ENCODE measurements at places on chromosomes 3 and 15.

GRCh38 chr3:169940470-169941181 is 26.0 kb upstream of the SEC62 start:
- DNase-seq: no peak

GRCh38 chr3:58536501-58537411 is at the start of gene ACOX2:
Gene ACOX2, minus strand, starts transcription at chr3:58537190. Its CDS starts 2,084 bp downstream, at chr3:58535106.
- no peak for DNase-seq

DNA sequence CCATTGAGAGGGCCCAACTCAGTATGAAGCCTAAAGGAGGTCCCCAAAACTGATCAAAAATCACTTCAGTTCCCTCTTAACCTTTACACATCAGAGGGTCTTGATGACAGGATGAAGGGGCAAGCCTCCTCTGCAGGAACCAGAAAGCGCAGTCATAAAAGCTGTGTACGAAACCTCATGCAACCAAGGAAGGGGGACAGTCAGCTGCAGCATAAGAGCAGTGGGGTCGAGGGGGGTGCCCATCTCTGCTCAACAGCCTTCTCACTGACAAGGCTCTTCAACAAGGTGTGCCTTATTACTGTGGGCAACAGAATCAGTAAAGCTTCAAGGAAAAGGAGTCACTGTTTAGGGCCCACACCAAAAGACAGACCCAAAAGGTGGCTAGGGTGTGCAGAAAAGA is 3.9 kb downstream of the POC1A start:
- no peak for DNase-seq

DNA sequence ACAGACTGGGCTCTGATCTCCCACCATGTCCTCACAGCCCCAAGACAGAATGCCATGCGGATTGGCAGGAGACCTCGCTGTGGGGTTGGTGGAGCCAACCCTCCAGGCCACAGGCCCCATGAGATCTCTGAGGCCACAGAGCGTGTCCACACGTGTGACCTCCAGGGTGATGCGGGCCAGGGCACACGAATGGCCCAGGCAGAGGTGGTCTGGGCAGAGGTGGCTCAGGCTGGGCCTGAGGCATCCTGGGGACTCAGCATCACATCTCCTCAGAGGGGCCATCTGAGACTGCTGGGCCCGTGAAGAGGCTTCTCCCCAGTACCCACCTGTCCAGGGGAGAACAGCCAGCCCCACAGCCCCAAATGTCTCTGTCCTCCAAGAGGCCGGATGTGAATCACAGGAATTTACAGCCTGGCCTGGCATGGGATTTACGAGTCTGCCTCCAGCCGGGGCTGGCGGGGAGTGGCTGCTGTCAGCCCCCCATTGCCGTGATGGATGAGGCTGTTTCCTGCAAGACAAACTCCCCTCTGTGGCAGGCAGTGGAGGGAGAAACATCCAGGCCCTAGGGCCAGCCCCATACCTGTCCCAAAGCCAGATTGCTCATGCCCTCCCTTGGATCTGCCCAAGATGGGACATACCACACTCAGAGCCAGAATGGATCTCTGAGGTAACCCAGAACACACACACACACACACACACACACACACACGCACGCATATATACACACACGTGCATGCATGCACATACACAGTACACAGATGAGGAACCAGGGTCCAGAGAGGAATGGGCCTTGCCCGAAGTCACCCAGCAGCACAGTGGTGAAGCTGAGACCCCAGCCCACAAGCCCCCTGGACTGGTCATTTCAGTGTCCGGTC is 208.3 kb downstream of the TBC1D2B start:
- no peak for DNase-seq

GRCh38 chr15:66923438-66923881 is 141.9 kb upstream of the SMAD3 start:
- DNase-seq: no peak

DNA sequence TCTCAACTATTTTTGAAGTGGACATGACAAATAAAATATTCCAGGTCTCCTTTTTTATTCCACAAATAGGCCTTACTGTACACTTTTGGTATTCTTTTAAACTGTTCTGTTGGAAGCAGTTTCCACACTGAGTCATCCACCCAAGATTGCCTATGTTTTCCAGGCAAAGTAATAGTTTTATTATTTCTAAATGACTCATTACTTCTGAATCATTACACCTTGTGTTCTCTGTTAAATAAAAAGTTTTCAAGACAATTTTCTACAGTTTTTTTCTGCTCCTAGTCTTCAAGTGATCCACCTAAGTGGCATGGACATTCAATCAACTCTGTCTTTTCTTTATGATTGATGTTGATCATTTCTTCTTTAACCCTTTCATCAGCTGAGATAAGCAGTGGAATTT is 26.5 kb downstream of the PPP2R3A start:
- DNase-seq: no peak
